CD14-positive monocyte (primary cell): ENCODE measurements at places on chromosomes 3 and 15.
A peak's percentile ranks its signal among the peaks of the same experiment; 100 is the strongest.

DNA sequence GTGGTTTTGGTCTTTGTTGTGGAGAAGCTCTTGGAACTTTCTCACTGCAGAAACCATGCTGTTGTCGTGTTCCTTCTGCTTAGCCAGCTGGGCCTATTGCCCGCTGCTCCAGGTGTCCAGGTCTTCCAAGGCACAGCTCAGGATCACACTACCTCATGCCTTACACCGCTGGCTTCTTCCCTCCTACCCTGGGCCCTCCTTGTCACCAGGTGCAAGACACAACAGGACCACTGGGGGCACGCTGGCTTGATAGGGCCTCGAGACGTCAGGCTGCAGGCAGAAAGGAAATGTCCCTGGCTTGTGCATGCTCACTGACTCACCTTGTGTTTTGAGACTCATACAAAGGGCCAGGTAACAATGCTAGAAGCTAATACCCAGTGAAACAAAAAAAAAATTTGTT is 32.3 kb downstream of the PAQR9 start:
- DNase-seq, result no peak

DNA sequence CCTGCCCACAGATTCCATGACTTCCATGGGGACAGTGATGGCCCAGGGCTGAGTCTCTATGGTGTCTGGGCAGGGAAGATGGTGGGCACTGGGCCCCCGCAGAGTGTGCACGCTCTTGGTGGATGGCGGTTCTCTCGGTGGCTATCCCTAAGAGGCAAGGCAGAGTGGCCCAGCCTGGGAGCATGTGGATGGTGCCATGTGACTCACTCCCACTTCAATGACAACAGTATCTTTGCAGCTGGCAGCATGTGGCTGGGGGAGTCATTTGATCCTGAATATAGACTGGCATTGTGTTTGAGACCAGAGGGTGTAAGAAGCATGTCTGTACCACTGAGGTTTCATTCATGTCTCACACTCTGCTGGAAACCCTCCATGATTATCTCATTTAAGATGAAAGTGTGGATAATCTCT is 101.2 kb downstream of the CORO2B start:
- no peak for DNase-seq

GRCh38 chr3:141392416-141392815 is 24.1 kb downstream of the ZBTB38 start:
- no peak for DNase-seq

- peak; percentile 89 for DNase-seq
Measured at GRCh38 chr3:10224794-10225665, 23.2 kb upstream of the TATDN2 start.

GRCh38 chr3:169342652-169343505 is 320.6 kb downstream of the MECOM start:
- DNase-seq, result no peak

- DNase-seq, result no peak
Measured at GRCh38 chr3:150761831-150762661, 923 bp downstream of the SIAH2 start.

GRCh38 chr15:78663703-78664102 is 22.7 kb upstream of the CHRNB4 start:
- no peak for DNase-seq

GRCh38 chr15:58293622-58294550 is 137.9 kb upstream of the LIPC start:
- DNase-seq, result no peak

DNA sequence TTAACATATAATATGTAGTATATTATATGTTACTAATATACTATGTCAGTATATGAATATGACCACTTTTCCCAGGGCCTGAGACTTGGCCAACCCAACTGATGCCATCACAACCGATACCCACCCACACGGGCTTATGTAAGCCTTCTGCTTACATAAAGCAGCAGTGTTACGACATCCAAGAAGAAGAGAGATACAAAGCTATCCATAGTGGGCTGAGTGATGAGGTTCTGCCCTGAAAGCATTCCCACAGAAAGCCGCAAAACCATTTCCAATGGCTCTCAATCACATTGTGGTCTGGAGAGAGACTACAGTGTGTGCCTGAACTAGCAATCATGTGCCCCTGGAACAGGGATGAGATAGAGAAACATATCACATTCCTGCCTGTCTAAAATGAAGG is 177.9 kb downstream of the PLOD2 start:
- no peak for DNase-seq
